CD4-positive, alpha-beta T cell treated with Interleukin-6 at 100 ng/mL for 8 hours (primary cell): ENCODE measurements at places on chromosomes 6 and 20.

DNA sequence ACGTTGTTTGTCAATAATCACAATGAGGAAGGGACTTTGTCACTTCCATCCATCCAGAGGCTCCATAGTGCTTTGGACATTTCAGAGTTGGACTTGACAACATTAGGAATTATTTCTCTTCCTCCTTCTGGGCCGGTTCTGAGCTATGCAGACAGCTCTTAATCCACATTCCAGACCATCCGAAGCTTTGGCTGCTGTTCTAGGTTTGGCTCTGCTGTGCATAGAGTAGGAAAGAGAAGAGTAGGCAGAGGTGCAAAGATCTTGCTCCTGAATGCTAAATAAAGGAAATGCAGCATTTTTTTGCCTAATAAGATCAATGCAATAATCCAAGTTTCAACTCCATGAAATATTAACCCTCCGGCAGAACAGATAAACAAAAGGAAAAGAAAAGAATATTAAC is 251.8 kb upstream of the PRND start:
- DNase-seq, result no peak

GRCh38 chr20:41748756-41749582 is 130.8 kb upstream of the CHD6 start:
- no peak for DNase-seq

DNA sequence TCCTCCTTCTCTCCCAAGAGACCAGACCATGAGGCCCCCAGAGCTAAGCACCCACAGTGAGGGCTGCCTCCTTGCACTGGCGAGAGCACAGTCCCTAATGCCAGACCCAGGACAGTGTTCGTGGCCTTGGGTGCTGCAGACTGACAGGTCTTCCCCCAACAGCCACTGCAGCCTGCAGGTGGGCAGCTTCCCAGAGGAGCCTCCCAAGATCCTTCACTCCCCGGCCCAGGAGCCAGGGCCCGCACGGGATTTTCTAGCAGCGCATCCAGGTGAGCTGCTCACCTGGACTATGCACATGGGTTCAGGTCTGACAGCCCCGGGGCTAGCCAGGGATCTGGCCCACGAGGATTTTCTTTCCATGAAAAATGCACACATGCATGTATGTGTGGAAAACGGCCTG is 41.7 kb downstream of the SUMO4 start:
- no peak for DNase-seq

DNA sequence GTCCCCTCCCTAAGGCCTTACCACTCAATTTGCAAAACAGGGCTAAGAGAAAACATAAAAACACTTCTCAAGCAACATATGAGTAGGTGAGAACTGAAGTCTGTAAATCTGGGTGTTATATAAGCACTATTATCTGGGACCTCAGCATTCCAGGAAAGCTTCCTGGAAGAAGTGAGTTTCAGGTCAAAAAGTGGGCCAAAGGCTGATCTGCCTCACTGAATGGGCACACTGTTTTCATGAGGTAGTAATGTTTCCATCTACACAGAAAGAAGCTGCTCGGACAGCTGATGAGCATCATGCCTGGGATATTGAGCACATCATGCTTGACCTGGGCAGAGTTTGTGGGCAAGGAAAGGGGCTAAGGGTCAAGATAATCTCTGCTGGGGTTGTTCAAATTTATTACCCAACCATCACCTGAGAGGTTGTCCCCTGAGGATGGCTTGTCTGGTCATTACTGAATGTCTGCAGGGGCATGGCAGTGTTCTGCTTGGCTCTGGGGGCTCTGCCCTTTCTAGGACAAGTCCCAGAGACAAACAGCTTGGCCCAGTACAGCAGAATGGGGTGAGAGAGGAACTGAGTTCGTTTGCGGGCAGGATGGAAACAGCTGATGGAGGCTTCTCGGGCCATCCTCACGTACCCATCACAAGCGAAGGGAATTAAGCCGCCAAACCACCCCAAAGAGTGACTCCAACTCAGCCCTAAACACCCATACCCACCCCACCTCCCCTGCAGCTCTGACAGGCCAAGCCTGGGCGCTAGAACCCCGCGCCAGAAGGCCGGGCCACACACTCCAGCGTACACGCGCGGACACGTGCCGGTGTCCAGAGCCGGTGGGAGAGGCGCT is 1.2 kb upstream of the SYNJ2 start:
- DNase-seq, result no peak

GRCh38 chr6:156517088-156517487 is 260.1 kb upstream of the ARID1B start:
- DNase-seq, result no peak
